ENCODE measurements at places on chromosomes 4 and X.

DNA sequence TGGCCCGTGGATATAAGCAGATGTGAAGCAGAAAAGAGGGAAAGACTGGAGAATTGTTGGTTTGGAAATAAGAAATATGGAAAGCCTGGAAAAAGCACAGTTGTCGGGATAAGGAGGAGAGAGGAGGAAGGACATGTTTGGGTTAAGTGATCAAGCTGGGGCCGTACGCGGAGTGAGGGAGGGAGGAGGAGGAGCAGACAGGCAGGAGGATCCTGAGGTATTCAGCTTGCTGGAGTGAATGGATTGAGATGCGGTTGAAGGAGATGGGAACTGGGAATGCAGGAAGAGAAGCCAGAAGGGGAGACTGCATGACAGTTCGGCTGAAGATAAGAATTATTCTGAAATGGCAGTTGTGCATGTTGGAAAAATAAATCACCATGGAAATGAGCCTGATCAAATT, 21.2 kb downstream of the ZFP42 start:
- no peak for DNase-seq

DNA sequence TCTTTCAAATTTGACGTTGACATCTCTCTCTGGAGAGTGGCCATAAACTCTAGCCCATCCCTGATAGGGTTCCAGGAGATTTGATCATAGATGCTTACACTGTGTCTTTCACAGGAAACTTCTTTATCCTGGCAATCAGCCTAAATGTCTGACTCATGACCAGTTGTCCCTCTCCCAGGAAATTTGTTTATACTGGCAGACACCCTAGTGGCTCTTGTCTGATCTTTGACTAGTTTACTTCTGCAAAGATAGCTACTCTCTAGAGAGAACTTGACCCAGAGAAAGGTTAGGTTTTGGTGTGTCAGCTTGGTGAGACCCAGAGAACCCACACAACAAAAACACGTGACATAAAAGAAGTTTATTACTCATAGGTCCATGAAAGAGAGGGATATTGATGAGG, 509.8 kb downstream of the CENPC start:
- DNase-seq = no peak

GRCh38 chr4:15025693-15026092, 23.4 kb downstream of the CPEB2 start:
- DNase-seq = no peak

GRCh38 chrX:118655561-118656246, 71.7 kb upstream of the IL13RA1 start:
- no peak for DNase-seq
